ENCODE measurements at places on chromosomes 5 and 9.

DNA sequence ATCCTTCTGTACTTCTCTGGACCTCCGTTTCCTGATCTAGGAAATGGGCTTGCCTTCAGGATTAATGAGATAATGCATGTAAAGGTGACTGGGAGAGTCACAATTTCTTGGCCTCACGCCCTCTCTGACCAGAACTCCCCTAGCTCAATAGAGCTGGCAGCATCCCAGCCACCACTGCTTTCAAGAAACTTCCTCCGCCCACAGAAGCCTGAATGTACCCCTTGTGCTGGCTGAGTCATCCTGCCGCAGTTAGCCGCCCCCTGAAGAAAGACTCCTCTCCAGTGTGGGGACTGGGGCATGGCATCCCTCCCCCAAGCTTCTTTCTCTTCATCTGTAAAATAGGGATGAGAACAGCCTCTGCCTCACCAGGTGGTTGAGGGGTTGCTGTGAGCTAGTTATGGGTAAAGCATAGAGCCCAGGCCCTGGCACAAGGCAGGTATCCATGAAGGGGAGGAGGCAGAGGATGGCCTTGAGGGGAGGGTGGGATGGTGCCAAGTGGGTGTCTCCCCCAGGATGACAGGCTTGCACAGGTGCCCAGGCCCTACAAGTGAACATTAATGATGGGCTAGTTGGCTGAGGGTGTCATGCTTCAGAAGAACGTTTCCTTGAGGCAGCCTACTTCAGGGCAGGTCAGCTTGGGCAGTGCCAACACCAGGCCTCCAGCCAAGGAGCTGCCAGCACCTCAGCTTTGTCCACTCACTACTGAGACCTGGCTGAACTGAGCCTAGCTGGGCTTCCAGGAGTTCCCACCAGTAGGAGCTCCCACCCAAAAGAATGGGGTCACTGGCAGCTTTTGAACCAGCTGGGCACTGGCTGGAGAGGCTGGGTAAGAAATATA, 3.4 kb downstream of the PDLIM4 start:
- H3K27me3 ChIP-seq: no peaks in the 10 kb centered on the region
- peaks cover 30% of the 10 kb centered on the region for H3K36me3 ChIP-seq
- H3K4me1 ChIP-seq: peaks cover 68% of the 10 kb centered on the region
- H3K4me3 ChIP-seq: peak overlapping the region; percentile 83

DNA sequence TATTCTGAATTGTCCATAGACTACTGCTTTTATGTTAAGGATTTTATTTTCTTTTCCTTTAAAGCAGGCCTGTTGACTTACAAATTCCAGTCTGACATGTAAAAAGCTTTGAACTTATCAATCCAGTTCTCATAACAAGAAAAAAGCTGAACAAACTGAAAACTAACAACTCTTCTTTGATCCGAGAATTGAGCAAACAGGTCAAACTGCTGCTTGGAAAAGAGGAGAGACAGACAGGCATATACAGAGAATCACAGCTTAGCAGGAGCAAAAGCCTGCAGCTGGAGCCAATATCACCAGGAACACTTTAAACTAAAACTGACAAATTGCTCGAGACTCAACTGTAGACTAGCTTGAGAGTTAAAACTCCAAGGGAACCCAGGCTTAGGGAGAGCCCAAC, 85.8 kb downstream of the HINT1 start:
- H3K27ac ChIP-seq: no peak overlapping the region
- peaks cover 8% of the 10 kb centered on the region for H3K4me1 ChIP-seq
- H3K36me3 ChIP-seq: no peaks in the 10 kb centered on the region
- no peaks in the 10 kb centered on the region for H3K27me3 ChIP-seq
- DNase-seq: no peak
- H3K4me3 ChIP-seq: no peak overlapping the region

- peak overlapping the region; percentile 84 for H3K27ac ChIP-seq
- DNase-seq: peak; percentile 58
- H3K4me3 ChIP-seq: peak overlapping the region; percentile 13
- H3K36me3 ChIP-seq: no peaks in the 10 kb centered on the region
- no peaks in the 10 kb centered on the region for H3K4me1 ChIP-seq
These were observed 21.9 kb downstream of the DEPDC1B start for GRCh38 chr5:60677850-60678664.

DNA sequence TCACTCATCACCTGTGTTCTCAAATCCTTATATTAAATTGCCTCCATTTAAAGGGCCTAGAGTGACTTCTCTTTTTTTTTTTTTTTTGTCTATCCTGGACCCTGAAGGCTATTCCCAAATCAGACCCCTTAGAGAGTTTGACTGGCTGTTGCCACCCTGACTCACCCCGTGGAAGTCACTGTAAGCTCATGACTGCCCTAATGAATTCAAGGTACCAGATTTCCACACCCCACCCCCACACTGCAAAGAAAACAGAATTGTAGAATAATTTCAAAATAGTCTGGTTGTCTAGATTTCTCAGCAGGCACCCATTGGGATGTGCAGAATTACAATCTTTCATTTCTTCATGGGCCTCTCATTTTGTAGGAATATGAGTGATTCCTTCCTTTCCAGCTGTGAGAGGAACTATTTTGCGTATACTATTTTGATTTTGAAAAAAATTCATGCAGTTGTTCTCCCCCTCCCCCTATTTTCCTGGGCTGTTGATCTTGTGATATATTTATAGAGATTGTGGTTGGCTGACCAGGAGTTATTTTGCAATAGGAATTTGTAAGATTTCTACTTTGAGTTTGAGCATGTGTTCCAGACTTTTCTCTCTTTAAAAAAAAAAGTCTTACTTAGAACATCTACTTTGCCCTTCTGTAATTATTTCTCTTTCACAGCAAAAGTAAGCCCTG, 79.1 kb downstream of the ZNF618 start:
- no peaks in the 10 kb centered on the region for H3K36me3 ChIP-seq
- H3K4me3 ChIP-seq: no peak overlapping the region
- peaks cover 26% of the 10 kb centered on the region for H3K4me1 ChIP-seq
- peak; percentile 38 for DNase-seq
- no peaks in the 10 kb centered on the region for H3K27me3 ChIP-seq

- H3K4me1 ChIP-seq: peaks cover 9% of the 10 kb centered on the region
- H3K36me3 ChIP-seq: no peaks in the 10 kb centered on the region
- no peak overlapping the region for H3K27ac ChIP-seq
These were observed 332.4 kb downstream of the KCTD16 start for GRCh38 chr5:144503123-144503522.

GRCh38 chr5:72552041-72552557, 44.9 kb upstream of the ZNF366 start:
- no peak overlapping the region for H3K4me3 ChIP-seq
- DNase-seq: peak; percentile 88
- peak overlapping the region; percentile 84 for H3K27ac ChIP-seq
- H3K27me3 ChIP-seq: no peaks in the 10 kb centered on the region
- H3K36me3 ChIP-seq: no peaks in the 10 kb centered on the region
- H3K4me1 ChIP-seq: peaks cover 21% of the 10 kb centered on the region

- H3K27me3 ChIP-seq: peaks cover 20% of the 10 kb centered on the region
- no peak overlapping the region for H3K4me3 ChIP-seq
- no peak overlapping the region for H3K27ac ChIP-seq
- peak; percentile 38 for DNase-seq
- H3K36me3 ChIP-seq: no peaks in the 10 kb centered on the region
These were observed 47.3 kb downstream of the SEC61B start for GRCh38 chr9:99269416-99269815.

DNA sequence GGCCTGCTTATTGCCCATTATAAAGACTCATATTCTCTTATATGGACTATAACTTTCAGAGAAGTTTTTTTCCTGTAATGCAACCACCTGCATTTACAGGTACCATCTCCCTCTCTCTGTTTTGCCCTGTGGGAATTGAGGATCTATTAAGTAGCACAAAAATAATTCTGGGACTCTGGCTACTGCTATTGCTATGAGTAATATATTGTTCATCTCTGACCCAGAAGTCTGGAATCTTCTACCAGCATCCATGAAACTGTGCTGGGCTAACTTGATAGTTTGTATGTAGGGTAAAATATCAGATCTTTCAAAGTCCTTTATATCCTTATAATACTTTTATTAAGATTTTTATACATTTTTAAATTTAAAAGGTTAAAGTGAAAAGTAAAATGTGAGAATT, 607.2 kb downstream of the EFNA5 start:
- H3K27ac ChIP-seq: no peak overlapping the region
- H3K4me3 ChIP-seq: no peak overlapping the region
- no peaks in the 10 kb centered on the region for H3K36me3 ChIP-seq
- DNase-seq: no peak
- no peaks in the 10 kb centered on the region for H3K27me3 ChIP-seq
- H3K4me1 ChIP-seq: peaks cover 7% of the 10 kb centered on the region

GRCh38 chr9:928363-929042, 48.0 kb upstream of the DMRT3 start:
- H3K4me3 ChIP-seq: no peak overlapping the region
- H3K27ac ChIP-seq: no peak overlapping the region
- peak; percentile 39 for DNase-seq
- H3K4me1 ChIP-seq: no peaks in the 10 kb centered on the region

GRCh38 chr9:76401580-76402354, 7.5 kb upstream of the RFK start:
- H3K36me3 ChIP-seq: no peaks in the 10 kb centered on the region
- DNase-seq: no peak
- H3K4me1 ChIP-seq: no peaks in the 10 kb centered on the region
- no peak overlapping the region for H3K4me3 ChIP-seq
- H3K27me3 ChIP-seq: no peaks in the 10 kb centered on the region

DNA sequence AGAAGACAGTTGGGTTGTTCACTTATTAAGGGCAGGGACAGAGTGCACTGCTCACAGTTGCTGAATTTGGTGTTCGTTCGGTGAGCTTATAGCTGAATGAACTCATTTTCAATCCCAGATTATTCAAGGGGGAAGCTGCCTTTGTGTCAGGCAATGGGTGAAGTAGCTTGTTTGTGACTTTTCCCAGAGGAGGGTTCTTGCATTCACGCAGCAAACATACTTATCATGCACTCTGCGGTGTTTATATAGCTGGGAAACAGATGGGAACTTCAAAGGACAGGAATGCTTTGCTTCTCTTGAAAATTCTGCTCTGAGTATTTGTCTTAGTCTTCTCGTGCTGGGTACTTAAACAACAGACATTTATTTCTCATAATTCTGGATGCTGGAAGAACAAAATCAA, 64.7 kb upstream of the ABCA1 start:
- H3K4me1 ChIP-seq: peaks cover 17% of the 10 kb centered on the region
- H3K4me3 ChIP-seq: peak overlapping the region; percentile 89
- no peak for DNase-seq
- peaks cover 1% of the 10 kb centered on the region for H3K36me3 ChIP-seq
- H3K27me3 ChIP-seq: no peaks in the 10 kb centered on the region

- H3K4me3 ChIP-seq: no peak overlapping the region
- H3K27ac ChIP-seq: no peak overlapping the region
- peak; percentile 10 for DNase-seq
- peaks cover 12% of the 10 kb centered on the region for H3K4me1 ChIP-seq
These were observed 8.4 kb upstream of the FSD1L start for GRCh38 chr9:105439428-105439827.

- no peak overlapping the region for H3K4me3 ChIP-seq
- H3K4me1 ChIP-seq: no peaks in the 10 kb centered on the region
- H3K27ac ChIP-seq: no peak overlapping the region
- peaks cover 47% of the 10 kb centered on the region for H3K27me3 ChIP-seq
These were observed 918 bp upstream of the SLC9A3 start for GRCh38 chr5:524973-525761.

DNA sequence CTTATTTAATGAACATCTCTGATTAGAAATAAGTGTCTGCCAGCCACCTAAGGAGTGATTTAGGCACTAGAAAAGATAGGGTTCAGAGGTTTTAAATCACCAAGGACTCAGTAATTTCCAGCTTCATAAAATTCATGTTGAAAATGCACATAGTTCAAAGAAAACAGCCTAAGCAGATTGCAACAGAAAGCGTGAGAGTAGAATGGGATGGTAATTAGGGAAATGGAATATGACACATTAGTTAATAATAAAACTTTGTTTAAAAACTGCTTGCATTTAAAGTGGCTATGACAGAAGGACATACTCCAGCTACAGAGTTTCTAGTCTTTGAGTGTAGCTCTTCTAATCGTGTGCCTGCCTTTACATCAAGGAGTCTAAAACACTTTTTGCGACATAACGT, 490.8 kb downstream of the TLE4 start:
- no peaks in the 10 kb centered on the region for H3K27me3 ChIP-seq
- H3K36me3 ChIP-seq: no peaks in the 10 kb centered on the region
- DNase-seq: no peak
- no peak overlapping the region for H3K4me3 ChIP-seq
- H3K4me1 ChIP-seq: peaks cover 17% of the 10 kb centered on the region
- peak overlapping the region; percentile 84 for H3K27ac ChIP-seq

- H3K27ac ChIP-seq: no peak overlapping the region
- peaks cover 6% of the 10 kb centered on the region for H3K36me3 ChIP-seq
- no peaks in the 10 kb centered on the region for H3K27me3 ChIP-seq
- no peaks in the 10 kb centered on the region for H3K4me1 ChIP-seq
- no peak overlapping the region for H3K4me3 ChIP-seq
These were observed 33.6 kb downstream of the FYB1 start for GRCh38 chr5:39185761-39186160.

DNA sequence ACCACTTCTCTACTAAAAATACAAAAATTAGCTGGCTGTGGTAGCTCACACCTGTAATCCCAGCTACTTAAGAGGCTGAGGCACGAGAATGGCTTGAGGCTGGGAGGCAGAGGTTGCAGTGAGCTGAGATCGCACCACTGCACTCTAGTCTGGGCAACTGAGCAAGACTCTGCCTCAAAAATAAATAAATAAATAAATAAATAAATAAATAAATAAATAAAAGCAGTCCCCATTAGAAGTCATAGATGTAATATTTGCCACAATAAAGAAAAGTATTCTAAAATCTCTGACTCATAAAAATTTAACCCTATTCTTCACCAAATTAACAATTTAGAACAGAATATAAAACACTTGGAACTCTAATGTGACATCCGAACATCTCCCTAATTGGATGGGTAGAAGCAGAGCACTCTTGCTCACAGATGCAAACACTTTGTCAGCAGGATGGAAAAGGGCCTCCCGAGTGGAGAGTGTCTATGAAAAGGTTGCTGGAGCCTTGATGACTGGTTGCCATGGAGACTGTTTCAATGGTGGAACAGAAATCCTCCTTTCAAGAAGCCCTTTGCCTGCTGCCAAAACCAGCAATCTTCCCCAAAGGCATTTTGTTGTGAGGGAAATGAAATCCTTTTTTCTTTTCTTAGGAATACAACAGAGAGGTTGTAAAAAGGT, 38.9 kb upstream of the TRAF1 start:
- H3K27ac ChIP-seq: peak overlapping the region; percentile 7
- no peaks in the 10 kb centered on the region for H3K27me3 ChIP-seq
- no peak for DNase-seq

- H3K36me3 ChIP-seq: no peaks in the 10 kb centered on the region
- peaks cover 19% of the 10 kb centered on the region for H3K4me1 ChIP-seq
- H3K4me3 ChIP-seq: no peak overlapping the region
- DNase-seq: peak; percentile 91
These were observed 283.4 kb downstream of the NFIB start for GRCh38 chr9:14030375-14031059.

GRCh38 chr9:133205996-133206931, 2.8 kb downstream of the OBP2B start:
- no peak for DNase-seq
- H3K4me1 ChIP-seq: no peaks in the 10 kb centered on the region
- no peak overlapping the region for H3K27ac ChIP-seq
- peaks cover 6% of the 10 kb centered on the region for H3K36me3 ChIP-seq

GRCh38 chr5:91306497-91306896, 76.6 kb downstream of the ARRDC3 start:
- H3K36me3 ChIP-seq: no peaks in the 10 kb centered on the region
- no peak overlapping the region for H3K4me3 ChIP-seq
- DNase-seq: peak; percentile 11
- H3K27me3 ChIP-seq: no peaks in the 10 kb centered on the region

- H3K4me1 ChIP-seq: peaks cover 6% of the 10 kb centered on the region
- peaks cover 26% of the 10 kb centered on the region for H3K36me3 ChIP-seq
- no peak overlapping the region for H3K27ac ChIP-seq
- DNase-seq: no peak
These were observed 43.8 kb upstream of the CTSL start for GRCh38 chr9:87682085-87682484.

Data from MCF 10A (cell line).